Vagina (tissue), 2 donors: ENCODE measurements at places on chromosomes 5 and 9.

GRCh38 chr5:124980163-124980941 lies 233.9 kb upstream of the ZNF608 start:
- DNase-seq, result no peak

GRCh38 chr9:87696641-87697040 lies 29.3 kb upstream of the CTSL start:
- DNase-seq, result no peak

GRCh38 chr9:127698985-127699670 lies 7.7 kb upstream of the CFAP157 start:
- peak; percentile 99 for DNase-seq

DNA sequence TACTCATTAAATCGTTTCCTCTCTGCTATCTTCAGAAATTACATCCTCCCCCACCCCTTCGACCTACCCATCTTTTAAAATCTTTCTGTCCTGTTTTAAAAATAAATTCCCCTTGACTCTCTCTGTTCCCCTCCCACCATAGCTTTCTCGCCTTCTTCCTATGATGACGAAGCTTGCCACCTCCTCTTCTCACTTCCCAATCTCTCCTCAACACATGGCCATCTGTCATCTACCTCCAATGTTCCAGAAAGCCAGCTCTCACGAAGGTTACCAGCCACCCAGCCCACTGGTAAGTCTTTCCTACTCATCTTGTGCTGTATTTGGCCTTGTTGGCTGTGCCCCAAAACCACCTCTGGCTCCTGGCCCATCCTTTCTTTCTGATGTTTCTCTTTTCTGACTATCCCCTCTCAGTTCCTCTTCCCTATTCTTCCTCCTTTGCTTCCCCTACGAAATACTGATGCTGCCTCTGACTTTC lies 346.3 kb downstream of the ENC1 start:
- DNase-seq, result no peak

- peak; percentile 97 for DNase-seq
Observed at GRCh38 chr9:110125207-110125751, 82.7 kb downstream of the C9orf152 start.

GRCh38 chr9:76018761-76019160 lies 128.3 kb downstream of the PCSK5 start:
- no peak for DNase-seq

DNA sequence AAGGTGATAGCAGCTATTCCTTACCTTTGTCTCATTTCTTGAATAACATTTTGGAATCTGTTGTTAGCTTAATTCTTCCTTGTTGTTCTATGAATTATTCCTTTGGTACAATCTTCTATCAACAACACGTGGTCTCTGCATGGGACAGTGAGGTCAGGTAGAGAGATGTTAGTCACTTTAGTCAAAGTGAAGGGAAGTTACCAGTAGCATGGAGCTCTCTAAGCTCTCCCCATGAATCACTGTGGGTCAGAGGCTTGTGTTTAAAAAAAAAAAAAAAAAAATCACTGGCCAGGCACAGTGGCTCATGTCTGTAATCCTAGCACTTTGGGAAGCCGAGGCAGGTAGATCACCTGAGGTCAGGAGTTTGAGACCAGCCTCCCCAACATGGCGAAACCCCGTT lies 116.0 kb downstream of the GOLPH3 start:
- no peak for DNase-seq

GRCh38 chr9:91536211-91536691 lies 112.6 kb upstream of the NFIL3 start:
- DNase-seq, result no peak

DNA sequence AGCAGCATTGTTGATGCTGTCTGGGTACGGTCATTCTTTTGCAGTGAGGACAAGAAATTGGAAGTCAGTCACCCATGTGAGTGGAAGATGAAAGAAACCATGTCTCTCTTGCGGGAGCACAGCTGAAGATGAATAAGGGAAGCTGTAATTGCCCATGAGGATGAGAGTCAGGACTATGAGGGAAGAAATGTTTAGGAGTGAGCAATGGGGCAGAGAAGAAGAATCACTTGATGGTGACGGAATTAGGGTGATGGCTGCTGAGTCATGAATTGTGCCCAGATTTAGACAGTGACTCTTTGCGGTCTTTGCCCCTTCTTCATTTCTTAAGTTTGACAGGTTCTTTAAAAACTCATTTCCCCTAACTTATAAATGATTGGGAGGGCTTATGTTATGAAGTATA lies 183.3 kb downstream of the MAST4 start:
- DNase-seq, result no peak

DNA sequence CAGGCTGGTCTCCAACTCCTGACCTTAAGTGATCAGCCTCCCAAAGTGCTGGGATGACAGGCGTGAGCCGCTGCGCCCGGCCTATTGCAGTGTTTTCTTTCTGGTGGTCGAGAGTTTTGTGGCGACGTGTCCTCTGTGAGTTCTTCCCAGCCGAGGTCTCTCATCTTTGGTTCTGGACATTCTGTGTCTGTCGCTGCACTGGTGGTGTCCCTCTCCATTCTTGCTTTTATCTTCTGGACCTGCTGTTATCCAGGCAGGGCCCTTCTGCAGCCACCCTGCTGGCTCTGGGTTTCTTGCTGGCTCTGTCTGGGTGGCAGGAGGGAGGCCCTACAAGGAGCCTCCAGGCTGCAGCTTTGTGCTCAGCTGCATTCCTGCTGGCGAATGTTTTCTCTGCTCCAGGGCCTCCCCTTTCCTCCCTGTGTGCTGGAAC lies 49.1 kb upstream of the EXOC3 start:
- DNase-seq, result peak; percentile 29

DNA sequence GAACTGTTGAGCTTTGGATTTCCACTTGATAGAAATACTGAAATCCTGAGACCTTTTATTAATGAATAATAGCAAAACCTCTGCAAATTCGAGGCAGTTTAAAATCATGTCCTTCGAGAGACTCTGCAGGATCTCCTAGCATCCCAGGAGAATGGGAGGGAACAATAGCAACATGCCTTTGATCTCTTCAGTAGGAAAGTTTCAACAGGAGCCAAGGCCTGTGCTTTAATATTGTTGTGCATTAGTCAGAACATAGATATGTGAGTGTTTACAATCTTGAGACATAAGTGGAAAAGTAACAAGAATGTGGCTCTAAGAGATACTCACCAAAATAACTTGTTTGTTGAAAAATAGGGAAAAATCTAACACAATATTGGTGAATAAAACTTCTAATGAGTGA lies 83.3 kb upstream of the LHFPL2 start:
- no peak for DNase-seq

- DNase-seq, result no peak
Observed at GRCh38 chr5:172887692-172888091, 53.6 kb downstream of the ERGIC1 start.

DNA sequence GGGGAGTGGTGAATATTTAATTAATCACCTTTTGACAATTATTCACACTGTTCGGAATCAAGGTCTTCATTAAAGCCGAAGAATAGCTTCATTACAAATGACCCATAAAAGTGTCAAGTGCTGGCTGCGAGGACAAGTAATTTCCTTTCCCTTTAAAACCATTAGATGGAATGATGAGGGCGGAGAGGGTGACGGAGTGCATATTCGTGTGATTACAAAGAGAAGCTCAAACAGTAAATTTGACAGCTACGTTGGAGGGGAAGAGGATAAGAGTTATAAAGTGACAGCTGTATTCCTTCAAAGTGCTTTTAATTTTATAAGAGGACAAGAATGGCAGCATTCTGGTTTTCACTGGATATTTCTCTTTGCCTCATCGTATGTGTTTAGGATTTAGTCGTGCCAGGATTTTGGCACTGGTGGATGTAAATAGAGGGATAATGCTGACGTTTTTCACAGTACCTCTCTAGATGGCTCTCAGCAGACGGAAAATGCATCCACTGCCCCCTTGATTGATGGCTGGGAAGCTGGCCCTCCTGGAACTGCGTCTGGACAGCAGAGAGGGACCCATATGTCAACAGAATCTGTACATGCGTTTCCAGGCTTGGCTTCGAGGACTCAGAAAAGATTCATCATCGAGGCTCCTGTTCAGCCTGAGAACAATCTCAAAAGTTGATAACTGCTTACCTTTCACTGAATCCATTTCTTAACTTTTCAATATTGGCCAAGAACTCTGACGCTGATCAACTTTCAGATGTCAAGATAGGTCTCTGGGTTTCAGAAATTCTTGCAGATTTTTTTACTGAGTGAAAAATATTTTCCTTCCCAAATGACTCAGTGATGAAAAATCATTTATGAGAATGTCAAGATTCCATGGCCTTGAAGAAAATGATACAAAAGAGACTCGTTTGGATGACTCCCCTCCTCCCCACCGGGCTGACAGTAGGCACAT lies 50.4 kb upstream of the IRX2 start:
- no peak for DNase-seq

DNA sequence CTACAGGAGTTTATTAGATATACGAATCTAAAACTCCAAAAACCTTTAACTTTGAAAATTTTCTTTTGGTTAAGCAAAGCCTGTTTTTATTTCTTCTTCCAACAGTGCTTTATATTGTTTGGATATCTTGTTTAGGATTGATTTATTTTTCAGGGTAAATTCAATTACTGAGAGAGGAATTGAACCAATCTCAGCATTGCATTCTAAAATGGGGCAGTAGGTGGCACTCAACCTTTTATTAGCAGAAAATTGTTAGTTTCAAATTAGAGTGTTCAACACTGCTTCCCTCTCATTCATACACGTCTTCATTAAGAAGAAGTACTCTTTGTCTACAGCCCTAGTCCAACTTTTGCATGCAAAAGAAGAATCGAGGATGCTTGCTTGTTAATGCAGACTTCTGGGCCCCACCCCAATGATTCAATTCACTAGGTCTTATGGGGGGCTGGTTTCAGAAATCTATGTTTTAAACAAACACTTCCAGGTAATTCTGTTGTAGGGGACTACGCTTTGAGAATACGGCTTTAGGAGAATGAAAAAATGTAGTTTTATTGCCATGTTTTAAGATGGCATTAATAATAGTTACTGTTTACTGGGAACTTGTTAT lies 26.6 kb downstream of the MRPL22 start:
- DNase-seq, result no peak

- no peak for DNase-seq
Observed at GRCh38 chr5:15487228-15487627, 12.8 kb upstream of the FBXL7 start.

- no peak for DNase-seq
Observed at GRCh38 chr9:38071470-38072134, 2.6 kb upstream of the SHB start.

DNA sequence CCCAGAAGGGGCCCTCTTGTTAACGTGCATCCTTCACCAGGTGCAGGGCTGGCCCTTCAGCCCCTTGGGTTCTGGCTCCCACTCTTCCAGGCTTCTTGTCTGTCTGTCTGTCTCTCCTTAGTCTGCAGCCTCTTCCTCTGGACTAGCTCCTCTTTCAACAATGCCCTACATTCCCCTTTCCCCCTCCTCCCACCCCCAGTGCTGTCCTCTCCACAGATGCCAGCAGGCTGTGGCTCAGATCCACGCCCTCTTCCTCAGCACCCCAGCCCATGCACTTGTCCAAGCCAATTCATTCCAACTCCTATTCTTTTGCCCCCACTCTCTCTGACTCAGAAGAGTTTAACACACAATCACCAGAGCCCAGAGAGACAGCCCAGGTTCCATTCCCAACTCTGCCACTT lies 45.2 kb upstream of the ALDH1B1 start:
- DNase-seq, result peak; percentile 67

DNA sequence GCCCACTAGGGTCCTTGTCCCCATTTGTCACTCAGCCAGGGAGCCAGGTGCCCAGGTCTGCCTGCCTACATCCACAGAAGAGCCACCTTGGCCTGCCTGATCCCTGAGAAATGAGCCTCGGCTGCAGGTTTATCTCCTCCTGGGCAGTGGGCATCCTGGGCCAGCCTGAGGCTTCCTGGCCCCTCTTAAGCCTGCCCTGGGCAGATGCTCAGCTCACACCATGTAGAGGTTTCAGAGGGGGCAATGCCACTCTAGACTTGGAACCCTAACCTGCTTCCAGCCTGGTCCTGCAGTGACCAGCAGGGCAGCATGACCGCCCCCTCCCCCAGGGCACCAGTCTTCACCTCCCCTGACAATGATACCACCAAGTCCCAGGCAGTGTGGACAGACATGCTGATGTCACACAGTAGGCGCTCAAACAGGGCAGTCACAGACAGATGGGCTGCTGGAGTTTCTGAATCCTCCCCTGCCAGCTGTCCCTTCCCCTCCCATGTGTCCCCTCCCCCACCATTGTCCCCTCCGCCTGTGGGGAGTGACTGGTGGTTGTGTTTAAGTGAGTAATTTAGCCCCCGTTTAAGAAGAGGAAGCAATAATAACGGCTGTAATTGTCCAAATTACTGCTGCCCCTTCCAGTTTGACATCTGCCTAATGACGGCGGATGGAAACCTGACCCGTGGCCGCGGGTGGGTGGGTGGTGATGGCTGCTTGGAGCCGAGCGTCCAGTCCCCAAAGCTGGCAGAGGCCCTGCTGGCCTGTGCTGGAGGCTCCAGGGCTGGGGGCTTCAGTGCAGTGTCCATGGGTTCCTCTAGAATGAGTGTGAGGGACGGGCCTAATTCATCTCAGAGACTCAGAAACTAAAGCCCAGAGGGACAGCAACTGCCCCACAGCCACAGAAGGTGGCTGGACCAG lies 147.7 kb downstream of the BARX1 start:
- DNase-seq, result peak; percentile 47

GRCh38 chr9:114026335-114026734 lies 51.8 kb downstream of the AMBP start:
- DNase-seq, result peak; percentile 27

GRCh38 chr5:73783828-73784227 lies 157.8 kb downstream of the ARHGEF28 start:
- DNase-seq, result no peak

DNA sequence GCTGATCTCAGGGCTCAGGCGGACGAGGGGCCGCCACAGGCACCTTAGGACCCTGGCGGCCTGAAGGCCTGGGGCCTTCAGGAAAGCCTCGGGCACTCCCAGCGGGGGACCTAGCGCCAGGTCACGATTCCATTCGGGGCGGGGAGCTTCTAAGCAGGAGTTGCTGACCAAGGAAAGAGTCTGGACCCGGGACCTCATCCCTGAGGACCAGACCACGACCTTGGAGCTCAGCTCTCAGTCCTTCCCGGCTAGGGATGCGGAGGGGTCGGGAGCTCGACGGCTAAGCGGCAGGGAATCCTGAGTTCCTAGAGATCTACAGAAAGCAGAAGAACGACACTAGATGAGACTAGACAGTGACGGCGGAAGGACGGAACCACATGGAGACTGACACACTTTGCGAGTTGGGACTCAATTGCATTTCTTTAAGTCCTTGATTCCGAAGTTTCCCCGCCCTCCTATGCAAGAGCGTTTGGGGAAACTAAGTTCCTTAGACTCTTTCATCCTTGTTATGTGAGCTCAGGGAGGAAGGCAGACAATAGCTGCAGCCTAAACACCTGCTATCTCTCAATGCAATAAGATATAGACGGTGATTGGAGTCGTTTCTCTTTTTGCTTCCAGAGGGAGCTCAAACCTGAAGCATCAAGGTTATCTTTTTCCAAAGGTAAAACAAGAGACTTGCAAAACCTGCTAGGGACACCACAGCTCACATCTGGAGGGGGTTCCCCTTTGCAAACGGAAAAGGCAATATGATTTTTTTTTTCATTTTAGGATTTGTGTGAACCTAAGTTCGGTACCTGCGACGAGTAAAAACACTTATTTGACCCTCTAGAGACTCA lies 9.7 kb downstream of the NR2F1-AS1 start:
- no peak for DNase-seq
